Psoas muscle (tissue), 8 donors: ENCODE measurements at places on chromosomes 12 and 14. TPM values are rescaled to one million over a fixed set of nuclear protein-coding genes. Genes with fewer than 3 reads are reported as not detected.

CAPS2 gene
- total RNA-seq, result 8.4 TPM

KRT83 gene
- not detected for total RNA-seq

ARHGDIB gene
- total RNA-seq, result 41.4 TPM

IAPP gene
- total RNA-seq, result not detected

DLK1 gene
- 12.1 TPM for total RNA-seq

C12orf76 gene
- total RNA-seq, result 4.6 TPM

ART4 gene
- total RNA-seq, result not detected

MFAP5 gene
- 20.9 TPM for total RNA-seq

CLEC1B gene
- not detected for total RNA-seq

TMX1 gene
- total RNA-seq, result 6.6 TPM

CCDC38 gene
- total RNA-seq, result not detected

SMIM41 gene
- total RNA-seq, result not detected

SIX6 gene
- 0.12 TPM for total RNA-seq

LBHD2 gene
- total RNA-seq, result not detected

KRT77 gene
- total RNA-seq, result not detected

PTPRO gene
- 2.3 TPM for total RNA-seq

RASSF8 gene
- total RNA-seq, result 41.9 TPM

FAM177A1 gene
- total RNA-seq, result 33.1 TPM

SPIC gene
- 0.32 TPM for total RNA-seq

RPL41 gene
- 2,098 TPM for total RNA-seq

ST8SIA1 gene
- total RNA-seq, result 0.68 TPM

CLIP1 gene
- total RNA-seq, result 636 TPM

RTN1 gene
- total RNA-seq, result 1.5 TPM

SYCP3 gene
- total RNA-seq, result not detected

HOTAIR gene
- not detected for total RNA-seq

L2HGDH gene
- 9.3 TPM for total RNA-seq
